Cerebellum (tissue), 4 donors: ENCODE measurements at places on chromosomes 7 and 10.

DNA sequence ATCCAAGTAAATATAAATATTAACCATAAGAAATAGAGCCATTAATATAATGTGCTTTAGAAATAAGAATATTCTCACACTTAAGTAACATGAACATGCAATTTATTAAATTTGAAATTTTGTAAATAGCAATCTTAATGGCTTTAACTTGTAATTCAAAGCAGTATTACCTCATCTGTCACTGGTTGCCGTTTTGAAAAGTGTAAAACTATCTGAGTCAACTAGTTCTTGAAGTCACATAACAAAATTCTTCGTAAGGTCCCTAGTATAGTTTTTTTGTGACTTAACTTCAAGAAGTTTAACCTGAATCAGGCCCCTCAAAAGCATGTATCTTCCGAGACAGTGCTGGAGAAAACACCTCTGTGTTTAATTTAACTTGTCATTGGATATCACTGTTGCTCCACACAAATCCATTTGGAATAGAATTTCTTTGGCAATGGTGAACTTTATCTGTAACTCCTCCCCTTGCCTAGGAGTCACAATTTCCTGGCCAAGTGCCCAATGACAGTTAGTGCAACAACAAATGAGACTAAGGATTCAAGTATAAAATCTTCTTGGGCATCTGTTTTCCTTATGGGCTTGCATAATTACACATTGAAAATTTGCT is 47.1 kb downstream of the NT5C2 start:
- DNase-seq, result no peak

DNA sequence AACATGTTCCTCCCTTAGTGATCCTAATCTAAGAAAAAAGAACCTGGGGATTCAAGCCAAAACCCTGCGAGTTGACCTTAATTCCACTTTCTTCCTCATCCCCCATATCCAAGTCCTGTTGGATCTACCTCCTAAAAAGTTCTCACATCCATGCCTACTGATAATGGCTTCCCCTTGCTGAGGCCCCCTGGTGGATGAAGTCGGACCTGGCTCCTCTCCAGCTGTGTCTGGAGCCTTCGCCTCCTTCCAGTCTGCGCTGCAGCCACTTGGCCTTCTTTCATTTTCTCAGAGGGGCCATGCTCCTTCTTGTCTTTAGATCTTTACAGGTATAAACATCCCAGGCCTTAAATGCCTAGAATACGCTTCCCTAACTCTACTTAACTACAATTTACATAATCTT is 8.1 kb downstream of the PDE1C start:
- no peak for DNase-seq

GRCh38 chr10:59628965-59629364 is 80.7 kb downstream of the SLC16A9 start:
- no peak for DNase-seq

DNA sequence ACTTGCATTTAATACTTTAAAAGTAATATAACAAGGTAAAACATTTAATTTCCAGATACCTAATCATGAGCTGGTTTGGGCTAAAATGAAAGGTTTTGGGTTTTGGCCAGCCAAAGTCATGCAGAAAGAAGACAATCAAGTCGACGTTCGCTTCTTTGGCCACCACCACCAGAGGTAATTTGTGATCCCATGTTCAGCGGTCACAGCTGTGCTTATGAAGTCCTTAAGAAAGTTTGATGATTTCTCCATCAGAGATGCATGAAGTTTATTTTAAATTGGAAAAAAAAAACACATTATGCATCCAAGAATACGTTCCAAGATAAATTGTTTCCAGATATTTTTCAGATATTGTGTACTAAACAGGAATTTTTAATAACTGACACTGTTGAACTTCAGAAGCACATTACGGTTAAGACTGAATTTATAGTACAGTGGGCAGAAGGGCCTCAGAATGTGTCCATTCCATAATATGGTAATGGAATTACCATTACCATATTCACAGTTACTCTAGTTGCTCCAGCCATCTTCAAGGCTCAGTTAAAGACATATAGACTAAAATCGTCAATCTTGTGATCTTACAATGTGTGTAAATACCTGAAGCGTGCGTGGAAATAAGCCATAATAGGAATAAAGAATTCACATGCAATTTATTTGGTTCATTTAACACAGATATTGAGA is 106.8 kb downstream of the ZMYND11 start:
- no peak for DNase-seq

DNA sequence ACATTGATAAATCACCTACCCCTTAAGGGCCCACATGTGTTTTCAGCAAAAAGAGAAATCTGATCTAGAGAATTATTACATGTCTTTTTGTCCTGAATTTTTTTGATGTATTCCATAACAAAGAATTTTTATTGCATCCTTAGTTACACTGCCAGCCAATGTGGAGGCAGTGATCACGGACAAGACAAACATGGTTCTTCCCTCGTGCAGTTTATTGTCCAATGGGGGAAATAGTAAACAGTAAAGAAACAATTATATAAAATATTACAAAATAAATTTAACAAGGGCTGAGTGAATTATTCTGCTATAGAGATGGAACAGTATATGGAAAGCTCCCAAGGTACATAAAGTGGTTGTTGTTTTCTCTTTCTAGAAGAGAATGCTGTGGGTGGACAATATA is 2.0 kb downstream of the STEAP2 start:
- no peak for DNase-seq

DNA sequence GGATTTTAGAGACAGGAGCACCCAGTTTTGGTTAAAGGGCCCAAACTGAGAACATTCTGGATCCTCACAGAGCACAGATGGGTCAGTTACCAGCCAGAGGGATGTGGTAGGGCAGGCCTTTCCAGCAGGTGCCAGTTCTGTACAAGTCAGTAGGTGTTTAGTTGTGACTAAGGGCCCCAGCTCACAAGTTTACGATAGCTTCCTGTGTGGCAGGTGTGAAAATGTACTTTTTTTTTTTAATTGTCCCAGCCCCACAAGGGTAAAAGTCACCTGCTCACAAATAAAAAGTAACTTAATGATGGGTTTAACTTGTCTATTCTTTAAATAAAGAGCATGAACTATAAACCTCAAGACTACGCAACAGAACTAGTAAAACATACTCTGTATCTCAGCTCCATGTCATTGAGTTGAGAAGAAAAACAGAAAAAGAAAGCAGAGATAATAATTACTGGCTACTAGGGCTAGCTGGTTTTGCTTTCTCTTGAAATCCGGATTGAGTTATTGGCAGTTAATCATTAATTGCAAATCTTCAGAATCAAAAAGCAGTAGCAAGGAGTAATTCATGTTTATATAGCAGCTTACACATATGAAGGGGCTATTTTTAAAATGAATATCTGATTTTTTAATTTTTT is 15.4 kb downstream of the NFE2L3 start:
- no peak for DNase-seq

DNA sequence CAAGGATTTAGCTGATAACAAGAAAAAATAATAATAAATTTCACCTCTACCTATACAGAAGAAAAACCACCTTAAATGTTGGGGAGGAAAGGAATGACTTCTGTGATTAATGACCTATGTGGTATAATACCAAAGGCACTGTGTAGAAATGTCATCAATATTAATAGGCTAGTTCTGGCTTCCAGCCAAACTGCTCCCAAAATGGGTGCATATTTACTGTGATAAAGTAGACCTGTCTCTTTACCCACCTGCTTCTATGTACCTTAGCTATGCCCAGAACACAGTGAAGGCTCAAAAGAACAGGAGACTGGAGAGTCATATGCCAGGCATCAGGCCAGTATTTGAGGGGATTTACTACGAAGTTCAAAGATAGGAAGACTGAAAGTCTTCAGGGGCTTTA is 76.0 kb downstream of the ATE1 start:
- no peak for DNase-seq

- DNase-seq, result no peak
Observed at GRCh38 chr7:91759205-91759863, 121.2 kb downstream of the MTERF1 start.

DNA sequence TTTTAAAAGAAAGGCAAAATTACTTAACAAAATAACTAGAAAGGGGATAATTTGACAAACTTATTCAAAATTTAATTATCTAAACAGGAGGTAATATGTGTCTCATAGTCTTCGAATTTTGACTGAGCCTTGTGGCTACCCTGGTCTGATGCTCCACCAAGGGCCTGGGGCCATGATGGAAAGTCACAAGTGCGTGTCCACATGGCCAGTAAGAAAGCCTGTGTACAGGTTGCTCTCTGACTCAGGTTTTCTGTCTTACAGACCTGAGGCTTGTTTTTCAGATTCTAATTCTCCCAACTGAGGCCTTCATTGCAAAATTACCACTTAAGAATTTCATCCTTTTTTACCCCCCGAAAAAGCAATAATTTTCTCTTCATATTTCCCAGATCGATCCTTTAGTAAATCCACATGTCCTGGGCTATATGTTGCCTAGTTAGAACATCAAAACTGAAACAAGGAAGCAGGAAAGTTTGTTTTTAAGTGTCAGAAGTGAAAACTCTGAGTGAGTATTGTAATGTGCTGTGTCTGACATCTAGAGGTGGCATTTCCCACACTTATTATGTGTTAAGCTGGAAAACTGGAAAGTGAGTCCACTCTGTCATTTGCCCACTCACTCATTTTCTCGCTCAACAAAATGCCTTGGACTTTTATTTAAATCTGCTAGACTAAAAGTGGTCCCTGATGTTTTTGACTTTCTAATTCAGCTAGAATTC is 10.0 kb downstream of the CYP3A43 start:
- DNase-seq, result no peak

- no peak for DNase-seq
Observed at GRCh38 chr10:82211346-82211745, 336.4 kb downstream of the NRG3 start.

- DNase-seq, result no peak
Observed at GRCh38 chr10:78860260-78860914, 208.4 kb upstream of the ZMIZ1 start.

DNA sequence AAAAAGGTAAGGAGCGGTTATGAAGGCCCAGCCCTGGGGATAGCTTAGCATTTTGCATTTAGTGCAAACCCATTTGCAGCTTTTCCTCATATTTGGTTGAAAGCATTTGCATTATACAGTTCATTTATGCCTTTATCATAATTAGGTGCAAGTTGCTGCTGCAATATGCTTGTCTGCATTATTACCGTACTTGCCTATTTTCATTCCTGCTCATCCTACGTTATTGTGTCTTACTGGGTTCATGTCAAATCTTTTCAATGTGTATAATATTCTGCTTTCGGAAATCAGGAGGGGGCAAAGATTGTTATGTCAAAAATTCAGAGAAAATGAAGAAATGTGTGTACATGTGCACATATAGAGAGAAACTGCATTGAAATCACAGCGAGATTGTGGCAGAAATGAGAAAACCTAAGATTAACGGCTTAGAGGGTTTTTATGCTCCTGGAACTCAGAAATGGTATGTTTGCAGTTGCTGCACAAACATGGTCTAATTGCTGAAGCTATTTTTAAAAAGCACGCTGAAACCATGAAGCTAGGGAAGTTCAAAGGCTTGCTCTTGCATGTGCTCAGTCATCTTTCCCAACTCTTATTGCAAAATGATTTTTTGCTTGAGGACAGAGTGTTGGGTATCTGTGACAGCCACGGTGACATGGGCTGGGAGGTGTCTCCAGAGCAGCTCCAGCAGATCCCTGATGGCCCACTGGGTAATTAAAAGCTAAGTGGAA is 613.2 kb downstream of the SDK1 start:
- DNase-seq, result no peak

DNA sequence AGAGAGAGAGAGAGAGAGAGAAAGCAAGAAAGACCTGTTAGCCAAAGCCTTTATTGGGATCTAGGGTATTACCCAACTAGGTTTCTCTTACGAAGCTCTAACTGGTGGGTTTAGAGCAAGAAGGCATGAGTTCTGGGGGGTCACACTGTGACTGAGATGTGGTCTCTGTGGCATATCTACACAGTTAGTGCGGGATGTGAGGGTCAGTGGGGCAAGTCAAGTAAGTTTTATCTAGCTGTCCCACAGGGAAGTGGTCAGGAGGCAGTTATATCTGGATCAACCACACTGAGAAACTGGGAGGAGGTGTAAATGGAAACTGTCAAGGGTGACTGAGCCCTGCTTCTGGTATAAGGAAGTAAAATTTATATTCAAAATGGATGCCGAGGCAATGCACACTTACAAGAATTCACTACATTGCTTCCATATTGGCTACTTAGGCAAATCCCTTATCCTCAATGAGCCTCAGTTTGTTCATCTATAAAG is 331.6 kb upstream of the HPS1 start:
- DNase-seq, result no peak

GRCh38 chr10:102850025-102850518 is 4.0 kb upstream of the BORCS7 start:
- DNase-seq, result no peak
